ENCODE measurements at places on chromosomes 2 and 18.

GRCh38 chr18:79379931-79380815 lies 15.6 kb upstream of the NFATC1 start:
- DNase-seq, result no peak

DNA sequence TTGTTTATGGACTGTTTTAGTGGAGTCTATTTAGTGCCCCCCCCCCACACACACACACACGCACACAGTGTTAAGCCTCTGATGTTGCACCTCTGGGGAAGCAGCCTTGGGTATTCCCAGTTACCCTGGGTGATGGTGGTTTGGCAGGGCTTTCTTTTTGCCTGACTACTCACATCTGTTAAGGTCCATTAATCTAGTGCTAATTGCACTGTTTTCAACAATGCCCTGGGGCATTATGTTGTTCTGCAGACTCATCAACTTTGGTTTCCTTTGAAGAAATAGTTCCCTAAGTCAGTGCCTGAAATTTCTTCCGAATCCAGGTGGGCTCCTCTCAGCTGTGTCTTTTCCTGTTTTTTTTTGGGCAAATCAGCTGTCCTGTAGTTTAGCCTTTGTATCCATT lies 34.7 kb downstream of the SPOPL start:
- DNase-seq, result no peak

DNA sequence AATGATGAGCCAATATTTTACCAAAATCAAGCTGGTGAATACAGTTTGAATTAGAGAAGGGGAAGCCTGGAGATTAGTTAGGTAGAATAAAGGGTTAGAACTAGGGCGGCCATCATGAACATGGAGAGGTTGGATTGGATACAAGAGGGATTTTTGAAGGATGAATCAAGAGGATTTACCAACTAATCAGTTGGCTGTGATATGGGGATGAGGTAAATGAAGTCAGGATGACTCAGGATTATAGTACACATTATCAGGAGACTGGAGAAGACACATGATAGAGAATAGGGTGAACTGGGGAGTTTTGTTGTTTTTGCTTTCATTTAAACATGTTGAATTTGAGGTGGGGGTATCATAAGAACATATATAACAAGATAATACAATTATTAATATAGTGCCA lies 73.8 kb upstream of the PROKR1 start:
- peak; percentile 44 for DNase-seq

- DNase-seq, result no peak
Observed at GRCh38 chr2:20496076-20496872, 49.4 kb downstream of the RHOB start.

DNA sequence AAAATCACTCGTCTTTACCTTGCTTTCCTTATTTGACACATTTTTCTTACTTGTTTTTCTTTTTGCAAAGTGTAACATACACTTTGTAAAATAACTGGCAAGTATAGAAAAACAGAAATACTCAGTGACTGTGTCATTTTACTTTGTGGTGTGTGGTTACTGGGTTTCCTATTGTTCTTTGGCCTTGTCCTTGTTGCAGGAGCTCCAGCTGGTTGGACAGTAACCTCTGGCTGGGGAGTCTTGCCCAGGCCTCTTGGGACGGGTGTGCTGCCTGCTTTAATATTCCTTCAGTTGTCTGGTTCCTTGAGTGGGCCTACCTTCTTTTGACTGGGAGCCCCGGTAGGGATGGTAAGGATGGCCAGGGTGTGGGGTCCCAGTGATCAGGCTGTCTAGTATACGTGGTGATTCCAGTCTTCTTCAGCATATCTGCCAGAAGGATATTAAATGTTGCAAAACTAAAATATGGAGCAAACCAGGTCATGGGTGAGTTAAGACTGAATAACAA lies 53.8 kb downstream of the RNF144A start:
- no peak for DNase-seq

DNA sequence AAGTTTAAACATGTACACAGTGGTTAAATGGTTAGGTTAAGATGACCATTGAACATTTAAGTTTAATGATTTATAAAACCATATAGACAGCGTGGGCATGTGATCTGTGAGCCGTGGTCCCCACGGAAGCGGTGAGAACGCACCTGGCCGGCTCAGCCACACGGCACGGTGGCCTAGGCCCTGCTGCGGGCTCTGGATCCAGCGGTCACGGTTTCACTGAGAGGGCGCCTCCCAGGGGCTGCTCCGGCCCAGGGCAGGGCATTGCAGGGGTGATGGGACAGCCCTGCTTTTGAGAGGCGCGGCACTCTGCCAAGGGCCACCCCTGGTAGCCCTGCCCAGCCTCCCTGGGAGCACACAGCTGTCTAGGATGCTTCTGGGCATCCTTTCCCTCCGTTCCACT lies 124.9 kb downstream of the RGPD3 start:
- DNase-seq, result no peak

GRCh38 chr2:112665113-112665780 lies 19.5 kb downstream of the SLC20A1 start:
- no peak for DNase-seq

DNA sequence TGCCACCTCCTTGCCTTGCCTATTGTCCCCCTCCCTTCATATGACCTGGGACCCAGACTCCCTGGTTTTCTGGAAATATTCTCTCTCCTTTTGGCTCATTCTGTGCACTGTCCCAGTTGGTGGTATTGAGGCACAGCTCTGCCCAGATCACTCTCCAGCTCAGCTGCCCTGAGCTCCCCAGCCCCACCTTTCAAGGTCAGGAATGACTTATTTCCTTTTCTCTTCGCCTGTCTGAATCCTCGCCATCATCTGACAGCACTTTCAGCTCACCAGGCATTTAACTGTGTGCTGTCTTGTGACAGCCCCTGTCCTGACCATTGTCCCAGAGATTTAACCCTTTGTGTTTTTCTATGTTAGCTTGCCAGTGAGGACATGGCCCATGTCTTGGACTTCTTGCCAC lies 133.0 kb downstream of the MSH2 start:
- peak; percentile 34 for DNase-seq

DNA sequence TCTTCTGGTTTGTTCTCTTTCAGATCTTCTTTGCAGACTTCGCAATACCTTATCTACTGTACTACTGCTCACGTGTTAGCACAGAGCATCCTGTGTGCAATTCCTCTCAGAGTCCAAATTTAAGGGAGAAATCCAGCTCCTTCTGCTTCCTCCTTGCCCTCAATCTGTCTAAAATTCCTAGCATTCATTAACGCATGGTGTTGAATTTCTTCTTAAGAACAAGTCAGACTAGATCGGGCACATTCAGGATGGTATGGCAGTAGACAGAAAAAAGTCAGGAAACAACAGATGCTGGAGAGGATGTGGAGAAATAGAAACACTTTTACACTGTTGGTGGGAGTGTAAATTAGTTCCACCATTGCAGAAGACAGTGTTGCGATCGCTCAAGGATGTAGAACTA lies 206.1 kb upstream of the CDH7 start:
- no peak for DNase-seq

- no peak for DNase-seq
Observed at GRCh38 chr2:59939236-59939635, 614.2 kb downstream of the BCL11A start.

GRCh38 chr18:64180171-64180570 lies 31.3 kb upstream of the LINC00305 start:
- no peak for DNase-seq

- no peak for DNase-seq
Observed at GRCh38 chr2:234454433-234454832, 42.4 kb downstream of the ARL4C start.
